ENCODE measurements at places on chromosomes 2 and 18. TPM values are rescaled to one million over a fixed set of nuclear protein-coding genes. Genes with fewer than 3 reads are reported as not detected.

- no peak for DNase-seq
These were observed 6.1 kb upstream of the SLC35F5 start for GRCh38 chr2:113762377-113763118.

DNA sequence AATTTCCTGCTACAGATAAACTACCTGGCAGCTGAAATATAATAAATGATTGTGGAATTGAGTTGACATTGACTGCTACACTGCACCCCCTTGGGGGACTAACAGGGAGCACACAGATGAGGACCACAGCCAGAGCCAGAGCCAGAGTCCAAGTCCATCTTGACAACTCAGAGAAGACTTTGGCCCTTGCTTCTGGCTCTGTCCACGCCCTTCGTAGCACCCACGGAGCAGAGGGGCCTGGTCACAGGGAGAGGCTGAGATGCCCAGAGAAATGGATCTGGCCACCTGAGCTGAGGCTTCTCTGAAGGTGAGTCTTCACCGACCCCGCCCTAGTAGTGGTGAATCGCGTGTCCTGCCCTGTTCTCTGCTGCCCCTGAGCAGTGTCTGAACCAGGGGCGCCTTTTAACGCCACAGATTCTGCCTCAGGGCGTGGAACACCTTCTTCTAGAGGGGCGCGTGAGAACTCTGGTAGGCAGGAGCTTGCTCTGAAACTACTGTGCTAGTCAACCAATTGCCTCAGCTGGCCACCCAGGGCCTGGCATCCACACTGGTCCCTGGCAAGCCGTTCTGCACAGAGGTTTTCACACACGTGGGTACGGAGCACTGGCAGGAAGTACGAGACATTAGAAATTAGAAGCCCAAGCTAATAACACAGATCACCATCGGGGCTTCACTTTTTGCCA, 35.7 kb upstream of the MAT2A start:
- no peak for DNase-seq

DNA sequence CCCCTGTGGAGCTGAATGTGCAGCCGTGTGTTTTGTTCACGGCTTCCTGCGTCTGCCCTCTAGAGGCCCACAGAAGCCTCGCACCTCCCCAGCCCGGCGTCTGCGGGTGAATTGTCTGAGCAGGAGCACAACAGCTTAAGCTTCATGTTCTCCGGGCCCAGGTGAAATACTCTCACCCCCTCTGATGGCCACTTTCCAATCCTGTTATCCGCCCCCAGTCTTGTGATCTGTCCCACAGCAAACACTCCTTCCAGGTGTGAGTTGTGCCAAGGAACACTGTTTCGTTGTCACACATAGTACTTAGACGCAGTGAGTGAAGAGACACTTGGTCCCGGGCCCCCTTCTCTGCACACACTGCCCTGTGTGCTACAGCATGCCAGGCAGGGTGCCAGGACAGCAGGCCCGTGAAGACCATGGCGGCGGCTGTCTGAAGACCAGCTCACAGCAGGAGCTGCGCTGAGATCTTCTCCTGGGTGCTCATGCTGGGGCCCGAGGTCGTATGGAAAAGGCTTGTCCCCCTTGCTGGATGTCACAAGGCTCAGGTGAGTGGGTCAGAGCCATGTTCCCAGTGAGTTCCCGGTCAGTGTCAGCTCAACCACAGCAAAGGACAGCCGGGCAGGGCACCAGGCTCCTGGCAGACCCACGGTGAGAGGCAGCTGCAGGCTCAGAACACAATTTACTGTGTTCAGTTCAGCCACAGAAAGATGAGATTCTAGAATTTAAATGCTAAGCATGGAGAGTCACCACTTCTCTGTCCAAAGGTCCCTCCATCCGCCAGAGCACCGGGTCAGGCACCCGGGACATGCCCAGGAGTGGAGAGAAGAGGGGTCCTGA, 6.8 kb upstream of the PXDN start:
- DNase-seq, result peak; percentile 82

DNA sequence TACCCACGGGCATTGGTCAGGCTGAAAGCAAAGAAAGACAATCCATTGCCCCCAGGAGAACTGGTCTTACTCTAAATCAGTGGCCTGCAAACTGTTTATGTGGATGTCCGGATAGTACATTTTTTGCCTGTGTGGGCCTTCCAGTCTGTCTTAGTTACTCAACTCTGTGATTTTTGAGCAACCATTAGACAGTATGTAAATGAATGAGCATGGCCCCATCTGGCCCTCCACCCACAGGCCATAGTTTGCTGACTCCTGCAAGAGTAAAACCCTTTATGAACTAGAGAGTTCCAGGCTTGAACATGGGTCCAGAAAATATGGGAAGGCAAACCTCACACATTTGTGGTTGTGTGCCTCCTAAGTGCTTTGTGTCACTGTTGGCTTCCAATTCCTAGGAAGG, 55.7 kb upstream of the CYP1B1 start:
- no peak for DNase-seq

DNA sequence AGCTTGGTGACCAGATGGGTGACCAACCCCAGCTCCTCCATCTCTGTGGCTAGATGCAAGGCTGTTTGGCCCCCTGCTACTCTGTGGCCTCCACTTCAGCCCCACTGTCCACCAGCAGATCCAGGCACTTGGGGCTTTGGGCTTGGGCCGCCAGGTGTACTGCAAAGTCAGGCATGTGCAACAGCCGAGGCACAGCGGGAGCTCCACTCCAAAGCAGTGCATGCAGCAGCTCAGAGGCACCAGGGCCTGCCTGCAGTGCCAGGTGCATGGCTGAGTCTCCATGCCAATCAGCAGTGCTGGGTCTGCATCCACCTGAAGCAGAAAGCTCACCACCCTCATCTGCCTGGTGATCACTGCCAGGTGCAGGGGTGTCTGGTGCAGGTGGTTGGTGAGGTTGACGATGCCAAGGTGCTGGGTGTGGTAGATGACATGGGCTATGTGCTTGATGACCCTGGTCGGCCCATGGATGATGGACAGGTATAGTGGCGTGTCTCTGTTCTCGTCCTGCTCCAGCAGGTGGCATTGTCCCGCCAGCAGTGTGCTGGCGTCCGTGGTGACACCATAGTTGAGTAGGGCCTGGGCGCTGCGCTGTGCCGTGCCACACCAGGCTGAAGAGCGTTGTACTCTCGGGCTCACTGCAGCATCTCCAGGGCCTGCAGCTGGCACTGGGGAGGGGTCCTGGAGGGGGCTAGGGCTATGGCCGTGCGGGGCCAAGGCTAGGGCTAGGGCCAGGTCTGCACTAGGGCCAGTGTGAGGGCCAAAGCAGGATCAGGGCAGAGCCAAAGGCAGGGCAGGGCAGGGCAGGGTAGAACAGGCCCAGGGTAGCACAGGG, 1.0 kb upstream of the ANKRD62 start:
- DNase-seq, result peak; percentile 72

GRCh38 chr2:82893190-82893589, 1565.9 kb downstream of the SUCLG1 start:
- no peak for DNase-seq

DNA sequence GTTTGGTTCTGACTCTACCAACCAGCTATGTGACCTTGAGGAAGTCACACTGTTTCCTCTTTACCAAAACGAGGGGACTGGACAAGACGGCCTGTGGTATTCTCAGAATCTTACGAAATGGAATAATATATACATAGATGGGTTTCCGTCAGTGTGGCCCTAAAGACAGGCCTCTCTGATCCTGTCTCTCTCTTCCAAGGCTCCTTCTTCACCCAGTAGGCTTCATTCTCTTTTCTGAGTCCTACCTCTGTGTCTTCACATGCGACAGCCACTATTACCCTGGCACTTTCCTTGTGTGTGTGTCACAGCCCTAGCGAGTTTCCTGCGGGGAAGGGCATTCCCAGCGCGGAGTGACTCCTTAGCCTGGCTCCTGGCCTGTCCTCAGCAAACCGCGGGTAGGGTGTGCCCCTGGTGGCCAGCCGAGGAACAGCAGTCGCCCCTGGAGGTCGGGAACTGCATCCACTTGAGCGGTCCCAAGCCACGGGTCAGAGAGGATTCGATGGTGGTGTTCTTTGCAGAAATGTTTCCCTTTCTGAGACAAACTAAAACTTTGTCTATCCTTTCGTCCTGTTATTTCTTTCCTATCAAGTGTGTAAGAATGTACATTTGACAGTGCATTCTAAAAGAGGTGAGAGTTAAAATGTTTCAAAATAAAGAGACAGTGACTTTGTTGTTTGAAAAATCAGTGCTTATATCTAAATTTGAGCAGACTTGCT, 63.3 kb downstream of the RAB31 start:
- DNase-seq, result peak; percentile 85

GRCh38 chr2:196360650-196361049, 189.3 kb upstream of the STK17B start:
- no peak for DNase-seq

DNA sequence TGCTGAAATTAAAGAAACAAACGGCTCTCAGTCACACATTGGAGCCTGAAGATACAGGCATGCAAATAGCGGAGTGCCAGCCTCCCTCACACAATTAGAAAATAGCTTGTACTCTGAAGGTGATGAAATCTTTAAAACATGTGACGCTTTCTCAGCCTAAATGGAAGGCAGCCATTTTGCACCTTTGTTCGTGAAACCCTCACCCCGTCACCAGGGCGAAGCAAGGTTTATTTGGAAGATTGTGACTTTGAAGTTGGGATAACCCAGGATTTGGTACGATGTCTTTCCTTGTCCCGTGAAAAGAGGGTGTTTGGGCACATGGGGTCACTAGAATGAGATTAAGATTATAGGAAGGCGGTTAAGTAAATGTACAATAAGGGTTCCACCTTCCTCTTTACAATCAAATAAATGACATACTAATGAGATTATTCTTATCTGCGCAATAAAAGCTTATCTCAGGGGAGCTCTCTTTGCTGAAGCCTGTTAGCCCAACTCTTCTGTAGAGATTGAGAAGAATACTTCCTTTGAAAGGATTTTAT, 4.2 kb downstream of the SH3BP4 start:
- DNase-seq, result no peak

DNA sequence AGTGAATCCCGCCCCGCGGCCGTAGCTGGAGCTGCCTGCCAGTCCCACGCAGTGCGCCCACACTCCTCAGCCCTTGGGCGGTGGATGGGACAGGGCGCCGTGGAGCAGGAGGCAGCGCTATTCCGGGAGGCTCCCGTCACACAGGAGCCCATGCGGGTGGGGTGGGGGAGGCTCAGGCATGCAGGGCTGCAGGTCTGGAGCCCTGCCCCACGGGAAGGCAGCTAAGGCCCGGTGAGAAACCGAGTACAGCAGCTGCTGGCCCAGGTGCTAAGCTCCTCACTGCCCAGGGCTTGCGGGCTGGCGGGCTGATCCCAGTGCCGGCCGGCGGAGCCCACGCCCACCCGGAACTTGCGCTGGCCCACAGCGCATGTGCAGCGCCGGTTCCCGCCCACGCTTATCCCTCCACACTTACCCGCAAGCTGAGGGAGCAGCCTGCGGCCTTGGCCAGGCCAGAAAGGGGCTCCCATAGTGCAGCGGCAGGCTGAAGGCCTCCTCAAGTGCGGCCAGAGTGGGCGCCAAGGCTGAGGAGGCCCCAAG, 1152.8 kb upstream of the CELF4 start:
- no peak for DNase-seq

GRCh38 chr2:196046123-196046917, 22.3 kb downstream of the DNAH7 start:
- no peak for DNase-seq

GRCh38 chr18:28718696-28719095, 541.8 kb upstream of the CDH2 start:
- no peak for DNase-seq

GRCh38 chr2:175147186-175147585, 20.8 kb downstream of the ATF2 start:
- DNase-seq, result no peak

- DNase-seq, result no peak
These were observed 105.5 kb downstream of the NOL10 start for GRCh38 chr2:10584242-10584753.

DNA sequence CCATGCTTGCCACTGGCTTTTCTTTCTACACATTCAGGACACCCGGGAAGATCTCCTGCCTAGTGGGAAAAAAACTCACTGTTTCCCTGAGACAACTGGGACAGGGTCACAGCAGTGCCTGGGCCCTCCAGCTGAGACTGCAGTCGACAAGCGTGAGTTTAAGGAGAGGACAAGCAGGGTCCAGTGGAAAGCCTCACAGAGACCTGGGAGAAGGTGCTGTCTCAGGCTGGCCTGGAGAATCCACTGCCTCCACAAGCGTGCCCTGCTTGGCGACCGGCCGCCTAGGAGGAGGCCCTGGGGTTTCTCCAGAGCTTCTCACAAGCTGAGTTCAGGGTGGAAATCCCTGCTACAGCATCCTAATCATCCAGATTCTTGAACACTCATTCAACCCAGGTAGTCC, 519.6 kb upstream of the RAB6C start:
- DNase-seq, result no peak

DNA sequence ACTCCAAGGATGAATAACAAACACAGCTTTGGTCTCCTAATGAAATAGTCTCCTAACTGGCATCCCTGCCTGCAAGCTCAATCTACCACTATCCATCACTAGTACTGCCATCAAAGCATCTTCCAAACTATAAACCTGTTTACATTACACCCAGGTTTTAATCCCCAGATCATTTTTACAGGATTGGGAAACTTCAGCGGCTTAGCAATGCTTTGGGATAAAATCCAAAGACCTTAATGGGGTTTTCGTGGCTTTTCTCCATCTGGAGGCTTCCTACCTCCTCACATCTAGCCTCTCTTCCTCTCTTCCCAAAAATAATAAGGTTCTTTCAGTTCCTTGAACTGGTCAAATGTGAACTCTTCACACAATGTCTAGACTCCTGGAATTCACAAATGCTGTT, 92.2 kb upstream of the SETBP1 start:
- no peak for DNase-seq

GRCh38 chr18:37565101-37565976, at the start of gene CELF4:
Gene CELF4, minus strand, starts transcription at chr18:37565798.
- DNase-seq, result peak; percentile 51

GRCh38 chr2:39093218-39093898, 27.5 kb downstream of the SOS1 start:
- no peak for DNase-seq

EVA1A gene
- 2.8 TPM for total RNA-seq

SLC11A1 gene
- not detected for total RNA-seq

ANKRD30B gene
- not detected for total RNA-seq

POTEE gene
- total RNA-seq, result 6.5 TPM

TFCP2L1 gene
- 0.06 TPM for total RNA-seq

MALL gene
- total RNA-seq, result 1.4 TPM

CROCC2 gene
- total RNA-seq, result not detected

SLC20A1 gene
- 61.1 TPM for total RNA-seq

BIN1 gene
- 26.9 TPM for total RNA-seq

CAVIN2 gene
- total RNA-seq, result not detected

MSTN gene
- not detected for total RNA-seq

CXCR4 gene
- 32.6 TPM for total RNA-seq

BCL11A gene
- total RNA-seq, result 1.0 TPM

Measured in neural progenitor cell (in vitro differentiated cells).